ENCODE measurements at places on chromosomes 13 and 19.

DNA sequence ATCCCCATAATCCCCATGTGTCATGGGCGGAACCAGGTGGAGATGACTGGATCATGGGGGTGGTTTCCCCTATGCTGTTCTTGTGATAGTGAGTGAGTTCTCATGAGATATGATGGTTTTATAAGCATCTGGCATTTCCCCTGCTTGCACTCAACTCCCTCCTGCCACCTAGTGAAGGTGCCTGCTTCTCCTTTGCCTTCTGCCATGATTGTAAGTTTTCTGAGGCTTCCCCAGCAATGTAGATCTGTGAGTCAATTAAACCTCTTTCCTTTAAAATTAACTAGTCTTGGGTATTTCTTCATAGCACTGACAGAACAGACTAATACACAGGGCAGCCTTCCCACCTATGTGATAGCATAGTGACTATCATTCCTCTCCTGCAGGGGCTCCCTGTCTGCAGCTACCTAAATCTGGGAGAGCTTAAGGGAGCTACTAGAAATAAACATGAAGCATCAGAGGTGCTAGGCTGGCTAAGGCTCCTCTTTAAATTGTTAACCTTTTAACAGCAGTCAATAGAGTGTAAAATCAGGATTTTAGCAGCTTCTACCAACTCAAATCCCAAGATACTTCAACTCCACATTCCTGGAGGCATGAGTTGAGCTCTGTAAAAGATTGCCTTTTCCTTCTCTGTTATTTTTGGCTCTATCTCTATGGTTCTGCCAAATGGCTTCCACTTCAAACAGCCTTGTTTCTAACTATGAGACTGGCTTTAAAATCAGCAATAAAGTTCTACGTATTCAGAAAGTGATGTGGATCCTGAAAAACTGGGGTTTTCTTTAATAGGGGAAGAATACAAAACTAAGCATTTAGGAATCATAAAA lies 112.3 kb downstream of the VWA8 start:
- no peak for DNase-seq

- DNase-seq = peak; percentile 79
Observed at GRCh38 chr13:24683838-24684599, 3.8 kb downstream of the ATP12A start.

- no peak for DNase-seq
Observed at GRCh38 chr13:113812178-113813040, 51.5 kb downstream of the GAS6 start.

DNA sequence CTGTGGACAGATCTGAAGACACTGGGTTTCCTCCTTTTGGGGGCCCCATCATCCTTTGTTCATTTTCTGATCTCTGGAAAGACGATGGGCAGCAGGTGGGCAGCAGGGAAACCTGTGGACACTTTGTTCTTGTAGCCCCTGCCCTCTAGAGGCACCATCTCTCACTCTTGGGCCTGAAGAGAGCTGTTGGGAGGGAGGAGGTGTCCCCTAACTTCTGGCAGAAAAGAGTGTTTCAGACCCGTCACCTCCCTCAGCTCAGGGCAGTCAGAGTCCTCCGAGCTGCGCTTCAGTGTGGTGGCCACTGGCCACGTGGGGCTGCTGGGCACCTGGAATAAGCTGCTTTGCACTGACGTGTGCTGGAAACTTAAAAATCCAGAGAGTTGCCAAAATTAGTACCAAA lies 26.9 kb upstream of the RNF17 start:
- no peak for DNase-seq

All from mucosa of descending colon (tissue), 3 donors.